ENCODE measurements at places on chromosomes 4 and X. TPM values are rescaled to one million over a fixed set of nuclear protein-coding genes. Genes with fewer than 3 reads are reported as not detected.
A peak's percentile ranks its signal among the peaks of the same experiment; 100 is the strongest.

Gene CYSLTR1
- total RNA-seq, result 0.27 TPM

Gene CLNK
- 0.11 TPM for total RNA-seq

Gene SLC10A6
- total RNA-seq, result not detected

Gene PABPC1L2A
- total RNA-seq, result not detected

Gene CCSER1
- total RNA-seq, result 0.20 TPM

DNA sequence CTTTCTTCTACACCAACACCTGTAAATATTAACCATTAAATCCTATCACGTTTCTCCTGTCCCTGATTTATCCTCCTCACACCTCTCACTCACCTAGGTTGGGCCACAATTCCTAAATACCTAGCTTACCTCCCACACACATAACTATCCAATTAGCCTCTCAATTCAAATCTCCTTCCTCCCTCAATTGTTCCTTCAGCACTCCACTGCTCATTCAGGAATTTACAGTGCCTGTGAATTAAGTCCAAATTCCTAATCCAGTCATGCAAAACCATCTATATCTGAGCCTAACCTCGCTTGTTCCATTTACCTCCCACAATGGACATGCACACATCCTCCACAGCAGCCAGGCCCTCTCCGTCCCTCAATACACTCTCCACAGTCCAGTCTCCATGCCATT lies 17.5 kb downstream of the ANXA5 start:
- H3K4me1 ChIP-seq, result no peaks in the 10 kb centered on the region
- no peak overlapping the region for H3K4me3 ChIP-seq
- no peaks in the 10 kb centered on the region for H3K27me3 ChIP-seq
- H3K36me3 ChIP-seq, result peaks cover 18% of the 10 kb centered on the region

DNA sequence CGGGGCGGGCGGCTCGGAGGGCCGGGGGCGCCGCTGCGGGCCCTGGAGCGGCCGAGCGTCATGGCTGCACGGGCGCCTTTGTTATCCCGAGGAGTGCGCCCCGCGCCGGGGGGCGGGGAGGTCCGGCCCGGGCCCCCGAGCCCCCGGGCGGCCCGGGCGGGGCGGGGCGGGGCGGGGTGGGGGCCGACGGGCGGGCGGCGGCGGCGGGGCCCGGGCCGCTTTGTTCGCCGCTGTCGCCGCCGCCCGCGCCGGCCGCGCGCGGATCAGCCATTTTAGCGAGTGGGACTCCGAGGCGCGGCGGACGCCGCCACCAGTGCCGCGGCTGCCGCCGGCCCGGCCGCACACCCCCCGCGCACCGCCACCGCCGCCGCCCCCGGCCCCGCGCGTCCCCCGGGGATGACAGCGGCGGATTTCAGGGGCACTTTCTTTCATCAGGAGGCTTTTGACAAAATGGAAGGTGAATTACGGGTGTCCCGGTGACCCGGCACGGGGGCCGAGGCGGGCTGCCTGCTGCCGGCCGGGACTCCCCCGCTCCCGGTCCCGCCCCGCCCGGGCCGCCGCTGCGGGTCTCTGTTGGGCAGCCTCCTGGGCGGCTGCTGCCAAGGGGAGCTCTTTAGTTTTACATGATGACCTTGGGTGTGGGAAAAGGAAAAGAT lies 1.2 kb downstream of the HMGB3 start:
- H3K4me1 ChIP-seq, result no peaks in the 10 kb centered on the region
- DNase-seq, result no peak
- no peak overlapping the region for H3K27ac ChIP-seq
- H3K36me3 ChIP-seq, result no peaks in the 10 kb centered on the region
- H3K27me3 ChIP-seq, result peaks cover 5% of the 10 kb centered on the region
- H3K4me3 ChIP-seq, result peak overlapping the region; percentile 26

DNA sequence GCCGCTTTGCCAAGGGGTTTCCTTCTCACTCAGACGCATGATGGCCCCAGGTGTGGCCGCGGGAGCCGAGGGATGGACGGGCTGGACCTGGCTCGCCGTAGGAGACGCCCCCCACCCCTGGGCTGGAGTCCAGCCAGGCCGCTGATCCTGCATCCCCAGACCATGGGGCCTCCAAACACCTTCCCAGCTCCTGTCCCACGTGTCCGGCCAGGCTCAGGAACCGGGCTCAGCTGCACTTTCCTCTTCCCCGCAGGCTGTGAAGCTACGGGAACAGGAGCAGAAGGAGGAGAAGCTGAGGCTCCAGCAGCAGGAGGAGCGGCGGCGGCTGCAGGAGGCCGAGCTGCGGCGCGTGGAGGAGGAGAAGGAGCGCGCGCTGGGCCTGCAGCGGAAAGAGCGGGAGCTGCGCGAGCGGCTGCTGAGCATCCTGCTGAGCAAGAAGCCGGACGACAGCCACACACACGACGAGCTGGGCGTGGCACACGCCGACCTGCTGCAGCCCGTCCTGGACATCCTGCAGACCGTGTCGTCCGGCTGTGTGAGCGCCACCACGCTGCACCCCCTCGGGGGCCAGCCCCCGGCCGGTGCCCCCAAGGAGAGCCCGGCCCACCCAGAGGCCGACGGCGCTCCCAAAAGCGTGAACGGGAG lies 9.1 kb downstream of the AKAP17A start:
- H3K36me3 ChIP-seq, result peaks cover 43% of the 10 kb centered on the region
- H3K27ac ChIP-seq, result no peak overlapping the region
- no peaks in the 10 kb centered on the region for H3K4me1 ChIP-seq
- no peaks in the 10 kb centered on the region for H3K27me3 ChIP-seq
- no peak overlapping the region for H3K4me3 ChIP-seq

- H3K36me3 ChIP-seq, result no peaks in the 10 kb centered on the region
- no peaks in the 10 kb centered on the region for H3K4me1 ChIP-seq
- no peak overlapping the region for H3K27ac ChIP-seq
- DNase-seq, result no peak
- no peak overlapping the region for H3K4me3 ChIP-seq
These were observed 77.3 kb downstream of the FAM184B start for GRCh38 chr4:17704020-17704650.

DNA sequence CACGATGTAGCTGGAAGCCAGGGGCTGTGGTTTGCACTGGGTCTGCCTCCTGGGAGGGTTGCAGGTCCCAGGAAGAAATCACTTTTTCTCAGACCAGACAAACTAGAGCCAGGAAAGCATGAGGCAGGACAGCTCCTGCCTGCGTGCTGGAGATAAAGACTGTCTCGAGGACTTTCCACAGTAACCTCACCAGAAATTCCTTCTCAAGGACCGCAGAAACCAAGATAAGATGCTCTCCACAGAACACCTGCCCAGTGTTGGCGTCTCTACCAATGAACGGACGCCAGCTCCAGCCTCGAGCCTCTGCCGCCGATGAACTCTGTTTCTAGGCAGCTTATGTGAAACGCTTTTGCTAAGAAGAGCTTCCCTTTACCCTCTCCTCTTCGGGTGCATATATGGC lies 76.9 kb upstream of the AFAP1 start:
- H3K4me1 ChIP-seq, result no peaks in the 10 kb centered on the region
- H3K27me3 ChIP-seq, result no peaks in the 10 kb centered on the region
- H3K36me3 ChIP-seq, result no peaks in the 10 kb centered on the region
- H3K4me3 ChIP-seq, result no peak overlapping the region

DNA sequence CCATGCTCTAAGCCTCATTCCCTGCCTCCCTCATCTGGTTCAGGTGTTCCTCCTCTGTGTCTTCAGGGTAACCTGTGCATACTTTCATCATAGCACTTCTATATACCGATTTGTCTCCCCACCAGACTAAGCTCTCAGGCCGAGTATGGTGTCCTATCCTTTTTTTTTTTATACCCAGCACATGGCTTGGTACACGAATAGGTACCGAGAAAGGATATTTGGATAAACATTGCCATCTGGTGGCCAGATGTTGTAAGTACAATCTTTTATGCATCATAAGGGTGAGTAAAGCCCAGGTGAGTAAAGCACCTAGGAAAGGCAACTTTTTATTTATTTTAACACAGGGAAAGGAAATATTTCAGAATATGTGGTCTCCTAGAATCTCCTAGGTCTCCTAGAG lies 68.4 kb downstream of the MID2 start:
- H3K4me3 ChIP-seq, result no peak overlapping the region
- H3K4me1 ChIP-seq, result no peaks in the 10 kb centered on the region
- no peaks in the 10 kb centered on the region for H3K36me3 ChIP-seq
- DNase-seq, result no peak

- H3K4me1 ChIP-seq, result no peaks in the 10 kb centered on the region
- no peaks in the 10 kb centered on the region for H3K27me3 ChIP-seq
- no peak overlapping the region for H3K27ac ChIP-seq
- H3K4me3 ChIP-seq, result no peak overlapping the region
These were observed 318.6 kb downstream of the OPHN1 start for GRCh38 chrX:68114573-68115129.

DNA sequence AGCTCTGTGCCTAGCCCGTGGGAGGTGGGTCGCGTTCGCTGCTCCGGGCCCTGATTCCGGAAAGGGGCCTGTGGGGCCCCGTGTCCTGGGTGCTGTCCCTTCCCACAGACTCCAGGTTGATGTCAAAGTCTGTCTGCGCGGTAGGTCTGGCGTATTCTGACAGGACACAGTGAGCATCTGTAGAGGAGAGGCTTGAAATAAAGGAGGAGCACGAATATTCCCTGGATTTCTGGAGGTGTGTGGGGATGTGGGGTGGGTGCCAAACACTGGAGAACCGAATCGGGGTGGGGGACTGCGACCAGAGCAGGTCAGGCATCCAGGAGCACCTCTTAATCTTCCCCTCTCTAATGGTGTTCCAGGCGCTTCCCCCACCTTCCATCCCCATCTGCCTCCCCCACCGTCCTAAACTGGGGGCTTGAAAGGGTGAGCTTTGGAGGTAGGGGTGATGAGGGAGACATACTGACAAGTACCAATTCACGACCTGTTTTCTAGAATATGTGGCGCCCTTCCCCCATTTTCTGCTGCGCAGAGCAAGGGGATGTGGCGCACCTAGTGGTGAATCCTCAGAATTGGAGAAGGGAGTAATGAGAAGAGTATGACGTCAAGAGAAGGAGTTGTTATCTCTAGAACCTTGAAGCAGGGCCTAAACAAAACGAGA lies 877 bp downstream of the GPRASP1 start:
- H3K27ac ChIP-seq, result peak overlapping the region; percentile 51
- peak; percentile 57 for DNase-seq
- H3K4me3 ChIP-seq, result peak overlapping the region; percentile 70
- H3K36me3 ChIP-seq, result no peaks in the 10 kb centered on the region

GRCh38 chr4:6595897-6596537 lies 21.0 kb downstream of the MAN2B2 start:
- no peaks in the 10 kb centered on the region for H3K4me1 ChIP-seq
- H3K27me3 ChIP-seq, result no peaks in the 10 kb centered on the region
- no peak for DNase-seq

GRCh38 chr4:153233761-153234371 lies 29.6 kb downstream of the TRIM2 start:
- H3K4me3 ChIP-seq, result no peak overlapping the region
- H3K4me1 ChIP-seq, result peaks cover 9% of the 10 kb centered on the region
- DNase-seq, result no peak
- no peaks in the 10 kb centered on the region for H3K27me3 ChIP-seq

- H3K27ac ChIP-seq, result no peak overlapping the region
- H3K4me3 ChIP-seq, result no peak overlapping the region
- no peak for DNase-seq
- H3K4me1 ChIP-seq, result no peaks in the 10 kb centered on the region
- no peaks in the 10 kb centered on the region for H3K27me3 ChIP-seq
These were observed 48.0 kb upstream of the SOD3 start for GRCh38 chr4:24747234-24747975.

GRCh38 chr4:89823416-89823815 lies 13.5 kb downstream of the SNCA start:
- no peak overlapping the region for H3K27ac ChIP-seq
- no peaks in the 10 kb centered on the region for H3K36me3 ChIP-seq
- no peaks in the 10 kb centered on the region for H3K4me1 ChIP-seq
- H3K27me3 ChIP-seq, result no peaks in the 10 kb centered on the region
- DNase-seq, result no peak

- no peak overlapping the region for H3K27ac ChIP-seq
- DNase-seq, result no peak
- no peaks in the 10 kb centered on the region for H3K36me3 ChIP-seq
- H3K4me3 ChIP-seq, result no peak overlapping the region
These were observed 13.3 kb downstream of the TMEM255A start for GRCh38 chrX:120297923-120298322.

DNA sequence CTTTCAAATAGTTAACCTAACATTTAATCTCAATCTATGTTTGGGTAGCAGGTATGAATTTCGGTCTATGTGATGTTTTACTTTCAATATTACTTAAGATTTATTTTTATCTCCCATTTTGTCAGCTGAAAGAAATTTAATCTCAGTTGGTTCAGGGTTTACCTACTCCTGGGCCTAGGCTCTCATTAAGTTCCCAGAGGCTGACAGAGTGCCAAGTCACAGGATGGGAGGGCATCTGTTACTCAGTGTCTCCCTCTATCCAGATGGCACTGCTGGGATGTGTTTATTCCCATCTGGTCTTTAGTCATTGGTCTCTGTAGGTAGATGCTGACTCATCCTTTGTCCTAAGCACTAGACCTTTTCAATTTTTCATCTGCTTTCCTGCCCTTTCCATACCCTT lies 129.4 kb upstream of the ARSJ start:
- H3K4me1 ChIP-seq, result no peaks in the 10 kb centered on the region
- no peak overlapping the region for H3K4me3 ChIP-seq
- no peak overlapping the region for H3K27ac ChIP-seq
- no peaks in the 10 kb centered on the region for H3K27me3 ChIP-seq
- no peak for DNase-seq

DNA sequence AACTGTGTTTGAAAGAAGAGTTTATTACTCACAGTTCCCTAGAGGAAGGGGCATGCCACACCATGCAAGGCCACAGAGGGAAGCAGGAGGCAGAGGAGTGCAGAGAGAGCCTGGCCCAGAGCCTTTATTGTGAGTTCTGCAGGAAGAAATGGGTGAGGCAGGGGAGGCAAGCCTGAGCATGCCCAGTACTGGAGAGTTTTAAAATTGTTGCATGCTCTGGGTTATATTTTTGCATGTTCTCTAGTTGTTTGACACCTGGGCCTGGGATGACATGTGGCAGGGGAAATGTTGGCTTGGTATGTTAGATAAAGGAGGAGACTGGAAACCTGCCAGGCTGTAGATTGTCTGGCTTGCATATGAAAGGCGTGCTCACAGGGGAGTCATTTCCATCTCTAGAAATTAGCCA lies 19.7 kb upstream of the CRMP1 start:
- H3K36me3 ChIP-seq, result no peaks in the 10 kb centered on the region
- no peak overlapping the region for H3K27ac ChIP-seq
- H3K4me3 ChIP-seq, result no peak overlapping the region
- no peaks in the 10 kb centered on the region for H3K4me1 ChIP-seq
- H3K27me3 ChIP-seq, result no peaks in the 10 kb centered on the region

DNA sequence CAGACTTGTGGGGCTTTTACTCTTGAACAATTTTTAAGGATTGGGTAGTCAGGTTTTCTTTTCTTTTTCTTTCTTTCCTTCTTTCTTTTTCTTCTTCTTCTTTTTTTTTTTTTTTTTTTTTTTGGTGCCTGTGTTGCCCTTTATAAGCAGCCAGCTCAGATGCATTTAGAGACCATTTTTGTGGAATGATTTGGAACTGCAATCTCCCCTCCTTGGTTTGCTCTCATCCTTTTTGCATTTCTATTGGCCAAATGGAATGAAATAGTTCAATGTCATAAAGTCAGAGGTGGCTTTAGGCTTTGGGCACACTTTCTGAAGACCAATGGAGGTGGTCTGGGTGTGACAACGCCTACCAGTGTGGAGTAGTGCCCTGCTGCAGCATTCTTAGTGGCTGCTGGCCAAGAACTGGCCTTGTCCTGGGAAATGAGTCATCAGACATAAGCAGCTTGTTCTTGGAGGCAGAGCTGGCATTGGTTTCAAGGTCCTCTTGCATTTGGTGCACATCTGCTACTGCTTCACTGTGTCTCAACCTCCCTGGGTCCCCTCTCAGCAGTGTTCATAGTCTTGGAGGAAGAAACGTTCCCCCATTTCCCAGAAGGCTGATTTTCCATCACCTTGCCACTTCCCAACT lies 84.5 kb downstream of the CT47B1 start:
- no peak overlapping the region for H3K4me3 ChIP-seq
- no peak for DNase-seq
- H3K4me1 ChIP-seq, result peaks cover 4% of the 10 kb centered on the region
- H3K27me3 ChIP-seq, result no peaks in the 10 kb centered on the region
- H3K36me3 ChIP-seq, result no peaks in the 10 kb centered on the region

Data from CD8-positive, alpha-beta memory T cell (primary cell).